Suppressor macrophage treated with lipopolysaccharide for 4 hours (primary cell): ENCODE measurements at places on chromosomes 1 and 21.
A peak's percentile ranks its signal among the peaks of the same experiment; 100 is the strongest.

- DNase-seq = no peak
These were observed 45.0 kb upstream of the ADARB1 start for GRCh38 chr21:45029298-45029947.

DNA sequence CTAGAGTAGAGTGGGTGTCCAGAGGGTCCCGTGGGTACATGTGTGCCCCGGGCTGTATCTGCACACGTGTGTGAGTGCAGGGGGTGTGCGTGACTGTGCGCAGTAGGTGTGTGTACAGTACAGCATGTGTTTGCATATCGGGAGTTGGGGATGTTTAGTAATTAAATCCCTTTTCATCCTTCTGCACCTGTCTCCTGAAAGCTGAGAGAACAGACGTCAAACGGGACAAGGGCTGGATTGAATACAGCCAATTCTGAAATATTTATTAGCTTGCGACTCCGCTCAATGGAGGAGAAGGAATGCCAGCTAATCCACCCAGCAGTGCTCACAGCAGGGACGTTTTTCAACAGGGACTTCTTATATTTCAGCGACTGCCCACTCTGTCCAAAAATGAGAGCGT lies 44.7 kb upstream of the CASZ1 start:
- DNase-seq = no peak

GRCh38 chr1:56715156-56715555 lies 70.0 kb downstream of the PRKAA2 start:
- no peak for DNase-seq

GRCh38 chr1:110056776-110057175 lies 13.7 kb downstream of the ALX3 start:
- no peak for DNase-seq

GRCh38 chr1:115668579-115668978 lies 26.8 kb downstream of the VANGL1 start:
- no peak for DNase-seq

- DNase-seq = no peak
These were observed 44.3 kb downstream of the TMEM51 start for GRCh38 chr1:15197591-15198447.

DNA sequence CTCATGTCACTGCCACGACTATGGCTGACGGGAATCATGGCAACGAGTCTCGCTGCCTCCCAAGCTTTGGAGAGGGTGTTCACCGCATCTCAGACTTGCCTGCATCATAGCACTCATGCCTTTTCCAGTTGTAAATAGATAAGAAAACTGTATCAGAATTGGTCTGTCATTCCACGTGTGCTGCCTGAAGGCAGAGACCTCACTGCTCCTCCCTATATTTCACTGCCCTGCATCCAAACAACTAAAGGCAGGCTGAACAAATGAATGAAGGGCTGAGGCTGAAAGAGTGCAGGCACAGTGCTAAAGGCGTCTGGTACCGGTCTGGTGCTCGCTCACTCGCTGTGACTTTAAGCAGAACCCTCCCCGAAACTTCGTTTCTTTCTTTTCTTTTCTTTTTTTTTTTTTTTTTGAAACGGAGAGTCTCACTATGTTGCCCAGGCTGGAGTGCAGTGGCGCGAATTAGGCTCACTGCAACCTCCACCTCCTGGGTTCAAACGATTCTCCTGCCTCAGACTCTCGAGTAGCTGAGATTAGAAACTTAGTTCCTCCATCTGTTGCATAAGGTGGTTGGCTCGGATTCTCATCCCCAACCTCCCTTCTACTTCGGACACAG lies 542 bp downstream of the EIF2B3 start:
- no peak for DNase-seq

GRCh38 chr1:247531937-247532336 lies 4.3 kb downstream of the OR2C3 start:
- no peak for DNase-seq

- DNase-seq = no peak
These were observed 52.8 kb upstream of the RPL11 start for GRCh38 chr1:23638786-23639241.

GRCh38 chr1:155729031-155729898 lies 40.4 kb downstream of the DAP3 start:
- peak; percentile 64 for DNase-seq

- no peak for DNase-seq
These were observed 53.6 kb downstream of the PEX14 start for GRCh38 chr1:10528066-10529014.

DNA sequence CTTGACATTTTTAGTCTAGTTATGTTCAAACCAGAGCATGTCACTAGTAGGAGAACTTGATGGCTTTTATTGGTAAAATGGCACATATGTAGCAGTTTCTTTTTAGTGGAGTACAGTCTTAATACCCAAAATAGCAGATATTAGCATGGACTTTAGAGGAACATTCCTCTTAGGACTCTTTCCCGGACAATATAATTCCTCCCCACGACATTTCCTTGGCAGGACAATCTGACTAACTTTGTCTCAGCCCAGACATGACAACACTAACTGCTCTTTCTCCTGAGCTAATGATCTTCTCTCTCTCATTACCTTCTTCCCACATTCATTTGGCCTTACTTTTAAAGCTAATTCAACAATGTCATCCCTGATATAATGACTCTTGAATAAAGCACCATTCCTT lies 62.5 kb downstream of the ADAMTS1 start:
- no peak for DNase-seq

DNA sequence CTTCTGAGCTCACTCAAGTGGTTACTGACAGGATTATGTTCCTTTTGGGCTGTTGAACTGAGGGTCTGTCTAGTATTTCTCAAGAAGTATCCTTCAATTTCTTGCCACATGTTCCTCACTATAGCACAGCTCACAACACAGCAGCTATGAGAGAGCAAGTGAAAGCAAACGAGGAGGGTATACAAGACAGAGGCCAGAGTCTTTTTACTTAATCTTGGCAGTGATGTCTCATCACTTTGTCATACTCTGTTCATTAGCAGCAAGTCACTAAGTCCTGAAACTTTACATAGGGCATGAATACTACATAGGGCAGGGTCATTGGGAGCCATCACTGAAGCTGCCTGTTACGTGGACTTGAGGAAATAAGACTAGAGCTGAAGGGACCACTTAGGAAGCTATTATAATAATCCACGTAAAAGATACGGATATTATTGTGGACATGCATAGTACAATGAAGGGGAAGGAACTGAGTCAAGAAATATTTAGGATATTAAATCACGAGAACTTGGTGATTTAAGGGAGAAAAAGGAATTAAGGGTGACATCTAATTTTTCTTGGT lies 63.7 kb downstream of the SLC30A7 start:
- peak; percentile 12 for DNase-seq

- DNase-seq = peak; percentile 85
These were observed 7.9 kb downstream of the ZNF684 start for GRCh38 chr1:40539338-40539737.

GRCh38 chr1:155300553-155301329 lies 497 bp downstream of the PKLR start:
- no peak for DNase-seq

GRCh38 chr1:6010554-6010953 lies 18.3 kb upstream of the NPHP4 start:
- no peak for DNase-seq

GRCh38 chr1:175120511-175120910 lies 52.9 kb downstream of the TNN start:
- no peak for DNase-seq

GRCh38 chr1:37031429-37031828 lies 2.9 kb downstream of the GRIK3 start:
- no peak for DNase-seq

GRCh38 chr1:81848880-81849682 lies 48.3 kb downstream of the ADGRL2 start:
- DNase-seq = no peak

GRCh38 chr1:221939607-221940006 lies 197.7 kb upstream of the DUSP10 start:
- DNase-seq = no peak

GRCh38 chr1:6245086-6245868 lies 1.3 kb downstream of the HES3 start:
- DNase-seq = peak; percentile 93

DNA sequence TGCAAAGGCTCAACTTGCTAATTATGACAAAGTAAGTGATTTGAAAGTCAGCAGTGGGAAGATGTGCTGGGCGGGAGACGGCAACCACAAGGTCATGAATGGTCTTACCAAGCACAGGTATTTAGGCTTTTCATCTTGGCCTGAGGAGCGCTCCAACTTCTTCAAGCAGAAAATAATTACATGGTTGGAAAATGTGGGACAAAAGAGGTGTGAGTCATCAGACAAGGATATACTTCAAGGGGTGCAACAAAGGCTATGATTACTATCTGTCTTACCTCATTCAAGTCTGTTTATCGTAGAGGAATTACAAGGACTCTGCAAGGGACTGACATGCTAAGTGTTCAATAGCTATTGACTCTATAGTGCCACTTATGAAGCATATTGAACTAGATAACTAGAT lies 2005.7 kb downstream of the MRPL39 start:
- DNase-seq = no peak

GRCh38 chr1:211695135-211695816 lies 19.9 kb upstream of the NEK2 start:
- peak; percentile 57 for DNase-seq

GRCh38 chr1:20376880-20377494 lies 86.3 kb downstream of the VWA5B1 start:
- DNase-seq = peak; percentile 42

DNA sequence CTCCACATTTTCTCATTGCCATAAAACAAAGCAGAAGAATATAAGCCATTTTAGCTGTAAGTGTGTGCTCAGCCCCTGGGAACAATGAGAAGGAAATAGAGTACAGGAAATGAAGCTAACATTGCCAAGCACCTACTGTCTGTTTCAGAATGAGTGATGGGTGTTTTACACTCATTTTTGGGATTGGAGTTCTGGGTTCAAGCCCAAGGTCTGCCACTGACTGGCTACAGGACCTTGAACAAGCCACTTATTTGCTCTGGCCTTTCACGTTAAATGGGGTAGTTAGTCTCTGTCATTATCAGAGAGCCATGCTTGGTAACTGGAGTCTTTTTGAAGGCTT lies 80.7 kb upstream of the KAZN start:
- peak; percentile 13 for DNase-seq

DNA sequence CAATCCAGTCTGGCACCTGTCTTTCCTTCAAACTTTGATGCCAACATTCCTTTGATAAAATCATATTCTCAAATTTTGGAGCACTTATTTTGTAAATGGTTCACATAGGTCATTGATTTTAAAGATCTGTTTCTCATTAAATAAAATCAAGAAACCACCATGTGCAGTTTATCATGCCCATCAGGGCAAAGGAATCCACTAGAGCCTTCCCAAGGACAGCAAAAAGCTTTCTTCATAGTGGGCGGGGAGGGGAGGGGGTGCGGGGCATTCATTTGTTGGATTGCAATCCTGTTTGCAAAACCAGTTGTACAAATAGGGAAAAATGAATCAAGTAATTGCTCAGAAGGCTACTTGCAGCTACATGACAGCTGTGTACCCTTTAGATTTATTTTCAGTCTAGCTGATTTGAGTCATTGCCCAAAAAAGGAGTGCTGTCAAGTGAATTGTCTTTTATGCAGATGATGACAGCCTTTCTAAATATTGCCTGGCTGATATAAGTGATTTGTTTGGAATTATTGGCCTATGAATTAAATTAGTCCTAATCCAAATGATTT lies 23.0 kb downstream of the LRRC8B start:
- DNase-seq = peak; percentile 80

DNA sequence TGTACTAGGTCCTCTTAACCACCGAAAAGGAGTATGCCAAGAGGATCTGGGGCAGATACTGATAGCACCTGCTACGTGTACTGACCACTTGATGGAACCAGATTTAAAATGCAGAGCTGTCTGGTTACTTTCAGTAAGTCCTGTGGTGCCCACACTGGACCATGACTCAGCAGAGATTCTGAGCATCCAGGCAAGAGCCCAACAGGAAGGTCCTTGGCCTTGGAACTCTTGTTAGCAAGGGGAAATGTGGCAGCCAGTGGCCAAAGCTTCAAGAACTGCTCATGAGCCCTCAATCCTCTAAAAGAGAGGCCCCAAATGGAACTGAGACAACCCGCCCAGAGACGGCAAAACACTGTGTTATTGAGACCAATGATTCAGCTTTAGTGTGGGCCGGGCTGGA lies 4.2 kb upstream of the GJB5 start:
- DNase-seq = no peak

DNA sequence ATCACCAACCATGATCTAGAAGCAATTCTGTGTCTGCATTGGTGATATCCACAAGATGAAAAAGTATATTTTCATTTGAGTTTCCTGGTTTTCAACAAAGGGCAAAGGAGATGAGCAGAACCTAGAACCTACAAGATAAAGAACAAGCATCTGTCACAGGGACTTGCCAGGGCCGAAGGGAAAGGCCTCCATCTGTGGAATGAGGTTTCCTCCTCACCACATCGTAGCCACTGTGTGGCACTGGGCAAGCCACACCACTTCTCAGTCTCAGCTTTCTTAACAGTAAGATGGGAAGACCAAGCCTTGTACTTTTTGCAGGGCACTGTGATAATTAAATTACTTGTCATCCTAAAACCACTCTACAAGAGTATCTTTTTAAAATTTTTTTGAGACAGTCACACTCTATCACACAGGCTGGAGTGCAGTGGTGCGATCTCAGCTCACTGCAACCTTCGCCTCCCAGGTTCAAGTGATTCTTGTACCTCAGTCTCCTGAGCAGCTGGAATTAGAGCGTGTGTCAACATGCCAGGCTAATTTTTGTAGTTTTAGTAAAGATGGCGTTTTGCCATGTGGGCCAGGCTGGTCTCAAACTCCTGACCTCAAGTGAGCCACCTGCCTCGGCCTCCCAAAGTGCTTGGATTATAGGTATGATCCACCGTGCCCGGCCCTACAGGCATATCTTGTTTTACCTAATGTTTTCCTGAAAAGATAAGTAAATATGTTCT lies 45.8 kb downstream of the ARHGEF11 start:
- no peak for DNase-seq

DNA sequence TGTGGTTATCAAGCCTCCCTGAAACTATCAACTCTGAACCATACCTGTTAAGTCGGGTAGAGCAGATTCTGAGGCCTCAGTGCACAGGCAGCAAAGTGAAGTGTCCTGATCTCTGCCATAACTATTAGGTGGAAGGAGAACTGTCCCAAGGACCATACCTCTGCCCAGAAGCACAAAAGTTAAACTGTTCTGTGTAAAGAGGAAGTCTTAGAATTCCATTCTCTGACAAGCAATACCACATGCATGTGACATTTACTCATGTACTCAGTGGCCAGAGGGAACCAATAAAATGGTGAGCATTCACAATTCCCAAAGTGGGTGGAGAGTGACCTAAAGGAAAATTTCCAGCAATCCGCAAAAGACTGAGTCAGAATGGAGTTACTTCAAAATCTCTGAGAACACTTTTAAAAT lies 61.0 kb downstream of the TOR3A start:
- peak; percentile 97 for DNase-seq

GRCh38 chr1:28156821-28157220 lies 19.7 kb downstream of the PTAFR start:
- DNase-seq = peak; percentile 89

GRCh38 chr1:3721955-3722465 lies 30.2 kb upstream of the CCDC27 start:
- no peak for DNase-seq

GRCh38 chr1:86260476-86260875 lies 103.9 kb upstream of the COL24A1 start:
- no peak for DNase-seq

- no peak for DNase-seq
These were observed 2.0 kb upstream of the FCER1A start for GRCh38 chr1:159300146-159300545.
